ENCODE measurements at places on chromosomes 7 and 10.

- no peak for DNase-seq
These were observed 16.9 kb downstream of the PRKRIP1 start for GRCh38 chr7:102413091-102413490.

DNA sequence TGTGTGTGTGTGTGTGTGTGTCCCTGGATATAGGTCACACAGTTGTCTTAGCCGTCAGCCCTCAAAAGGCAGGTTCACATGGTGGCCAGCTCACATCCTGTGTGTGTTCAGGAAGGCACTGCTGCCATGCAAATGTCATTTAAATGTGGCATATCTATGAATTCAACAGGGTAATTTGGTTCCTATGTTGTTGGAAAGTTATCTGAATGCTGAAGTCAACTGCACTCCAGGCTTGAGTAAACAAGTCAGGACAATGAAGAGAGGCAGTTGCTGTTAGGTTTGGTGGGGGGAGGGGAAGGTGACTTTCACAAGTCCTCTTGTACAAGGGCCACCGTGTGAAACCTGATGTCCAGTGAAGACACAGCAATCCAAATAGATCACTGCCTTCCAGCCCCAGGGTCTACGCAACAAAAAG is 61.1 kb downstream of the PTPRE start:
- no peak for DNase-seq

DNA sequence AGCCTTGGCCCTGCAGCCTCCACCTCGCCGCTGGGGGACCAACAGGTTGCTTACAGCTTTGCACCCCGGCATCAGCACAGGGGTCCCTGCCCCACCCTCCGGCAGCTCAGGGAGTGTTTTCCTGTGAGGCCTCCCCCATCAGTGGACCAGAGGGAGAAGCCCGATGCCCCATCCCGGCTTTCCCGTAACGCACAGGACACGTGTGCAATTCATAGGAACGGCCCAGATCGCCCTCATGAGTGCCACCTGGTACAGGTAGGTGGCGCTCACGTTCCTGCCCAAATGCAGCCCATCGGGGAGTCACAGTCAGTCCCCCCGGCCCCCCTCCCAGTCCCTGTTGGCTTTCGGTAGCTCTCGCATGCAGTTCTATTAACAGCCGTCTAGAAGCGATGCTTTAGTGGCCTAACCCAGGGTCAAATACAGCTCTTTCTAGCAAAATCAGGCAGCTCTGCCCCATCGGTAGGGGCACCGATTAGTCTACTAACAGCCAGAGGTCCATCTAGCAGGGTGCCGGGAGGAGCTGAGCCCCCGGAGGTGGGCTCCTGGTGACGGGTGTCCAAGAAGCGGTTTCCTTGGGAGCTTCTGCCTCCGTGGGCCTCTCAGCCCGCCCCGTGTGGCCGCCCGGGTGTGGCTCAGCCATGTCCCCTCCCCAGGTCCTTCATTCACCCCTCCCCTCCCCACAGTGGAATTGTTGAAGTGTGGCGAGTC is 48.4 kb upstream of the GTF2IRD1 start:
- peak; percentile 25 for DNase-seq

GRCh38 chr7:94258418-94259300 is 136.0 kb upstream of the COL1A2 start:
- DNase-seq: peak; percentile 85

DNA sequence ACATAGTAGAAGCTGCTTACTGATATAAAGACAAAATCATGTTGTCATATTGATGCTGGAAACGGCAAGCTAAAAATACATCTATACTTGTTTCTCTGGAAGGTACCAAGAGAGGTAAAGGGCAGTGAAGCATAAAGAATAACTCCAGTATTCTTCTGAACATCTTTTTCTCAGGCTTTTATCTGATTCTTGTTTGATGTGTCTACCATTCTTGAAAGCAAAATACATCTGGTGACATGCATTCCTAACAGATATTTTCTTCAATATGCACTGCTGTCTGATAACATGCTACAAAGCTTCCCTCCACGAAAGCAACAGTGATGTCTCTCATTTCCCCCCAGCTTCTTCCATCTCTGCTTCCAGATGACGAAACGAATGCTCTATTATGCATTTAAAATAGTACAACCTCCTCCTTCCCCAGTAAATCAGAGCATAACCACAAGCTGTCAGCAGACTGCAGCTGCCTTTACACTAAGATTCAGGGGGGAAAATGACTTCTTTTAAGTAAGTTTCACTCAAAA is 100.8 kb downstream of the ARHGAP21 start:
- no peak for DNase-seq

GRCh38 chr10:26453850-26454249 is 15.7 kb downstream of the APBB1IP start:
- no peak for DNase-seq

- peak; percentile 2 for DNase-seq
These were observed 120.0 kb upstream of the SAMD8 start for GRCh38 chr10:74991435-74991834.

DNA sequence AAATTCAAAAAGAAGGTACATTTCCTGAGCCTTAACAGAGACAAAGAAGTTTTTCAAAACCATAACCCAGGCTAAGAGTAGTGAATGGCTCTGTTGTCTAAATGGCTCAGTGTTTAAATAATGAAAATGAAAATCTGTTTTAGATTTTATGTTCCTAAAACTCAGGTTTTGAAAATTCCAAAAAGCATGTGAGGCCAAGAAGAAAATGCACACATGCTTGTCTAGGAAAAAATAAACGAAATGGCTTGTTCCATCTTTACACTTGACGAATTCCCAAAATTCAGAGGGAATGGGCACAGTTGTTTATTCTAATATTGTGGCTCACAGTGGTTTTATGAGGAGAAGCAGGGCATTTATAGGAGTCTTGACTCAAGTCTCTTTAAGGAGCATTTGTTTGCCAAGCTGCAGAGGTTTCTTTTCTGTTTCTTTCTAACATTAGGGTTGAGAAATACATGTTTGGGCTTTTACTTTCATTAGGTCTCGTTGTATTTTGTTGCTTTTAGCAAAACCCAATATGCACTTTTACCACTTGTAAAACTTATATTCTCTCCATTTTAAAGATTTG is 527.6 kb upstream of the ANKRD30A start:
- DNase-seq: no peak

DNA sequence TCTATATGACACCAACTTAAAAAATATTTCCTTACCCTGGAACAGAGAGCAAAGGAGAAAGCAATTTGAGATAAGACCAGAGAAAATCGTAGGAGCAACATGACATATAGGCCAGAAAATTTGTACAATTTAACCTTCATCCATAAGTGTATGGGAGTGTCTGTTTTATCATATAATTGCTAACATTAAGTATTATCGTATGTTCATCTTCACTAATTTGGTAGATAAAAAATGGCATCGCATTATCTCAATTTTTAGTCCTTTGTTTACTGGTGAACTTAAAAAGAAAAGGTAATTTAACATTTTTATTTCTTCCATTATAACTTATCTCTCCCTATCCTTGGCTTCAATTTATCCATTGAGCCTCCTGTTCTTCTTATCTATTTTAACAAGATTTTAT is 873.4 kb downstream of the KCNMA1 start:
- DNase-seq: no peak

DNA sequence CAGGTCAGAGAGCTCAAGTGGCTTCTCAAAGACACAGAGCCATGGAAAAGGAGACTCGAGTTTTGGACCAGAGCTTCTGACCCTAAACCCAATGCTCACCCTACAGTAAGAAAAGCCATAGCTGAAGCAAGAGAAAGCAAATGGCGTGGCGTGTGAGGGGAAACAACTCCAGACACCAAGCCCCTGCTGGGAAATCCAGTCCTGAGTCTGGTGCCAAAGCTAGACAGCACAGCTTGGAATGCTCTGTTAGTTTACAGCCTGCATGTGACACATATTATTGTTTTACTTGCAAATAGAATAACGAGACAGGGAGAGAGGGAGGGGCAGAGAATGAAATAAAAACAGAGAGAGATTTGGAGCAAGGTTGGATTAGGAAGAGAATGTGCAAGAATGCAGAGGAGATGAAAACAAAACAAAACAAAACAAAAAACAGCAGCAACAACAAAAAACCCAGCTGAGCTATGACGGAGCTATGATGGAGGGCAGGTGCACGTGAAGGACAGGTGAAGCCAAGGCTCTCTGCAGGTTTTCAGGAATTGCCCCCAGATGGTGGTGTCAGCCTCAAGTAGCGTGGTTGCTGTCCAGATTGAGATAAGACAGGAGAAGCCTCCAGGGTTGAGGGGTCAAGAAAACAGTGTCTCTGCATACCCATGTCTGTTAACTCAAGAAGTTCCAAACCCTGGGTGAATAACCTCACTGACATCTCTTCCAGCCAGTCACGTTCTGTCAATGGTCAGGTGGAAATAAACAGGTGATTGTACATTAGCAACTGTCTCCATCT is 69.7 kb upstream of the LRRC18 start:
- no peak for DNase-seq

DNA sequence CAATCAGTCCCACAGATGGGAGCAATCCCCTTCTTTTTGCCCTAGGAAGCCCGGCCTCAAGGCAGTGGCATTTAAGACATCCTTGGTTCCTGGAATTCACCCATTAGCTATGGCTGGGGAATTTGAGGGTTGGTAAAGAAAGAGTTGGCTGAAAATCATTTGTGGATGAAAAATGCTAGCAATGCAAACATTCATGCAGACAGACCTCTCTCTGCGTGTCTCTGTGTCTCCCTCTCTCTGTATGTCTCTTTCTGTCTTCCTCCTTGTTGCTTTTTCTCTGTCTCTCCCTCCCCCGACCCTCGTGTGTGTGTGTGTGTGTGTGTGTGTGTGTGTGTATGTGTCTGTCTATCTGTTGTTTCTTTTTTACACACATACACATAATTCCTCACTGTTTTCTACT is 19.4 kb downstream of the LDB3 start:
- DNase-seq: no peak

- DNase-seq: no peak
These were observed 17.8 kb upstream of the PDLIM1 start for GRCh38 chr10:95308389-95309302.

GRCh38 chr7:112757337-112757736 is 32.9 kb downstream of the TMEM168 start:
- no peak for DNase-seq

GRCh38 chr10:77492368-77492994 is 145.1 kb downstream of the KCNMA1 start:
- no peak for DNase-seq

- DNase-seq: no peak
These were observed 42.1 kb downstream of the CHN2 start for GRCh38 chr7:29236649-29237048.

GRCh38 chr7:30863706-30864035 is 48.0 kb upstream of the AQP1 start:
- DNase-seq: no peak

DNA sequence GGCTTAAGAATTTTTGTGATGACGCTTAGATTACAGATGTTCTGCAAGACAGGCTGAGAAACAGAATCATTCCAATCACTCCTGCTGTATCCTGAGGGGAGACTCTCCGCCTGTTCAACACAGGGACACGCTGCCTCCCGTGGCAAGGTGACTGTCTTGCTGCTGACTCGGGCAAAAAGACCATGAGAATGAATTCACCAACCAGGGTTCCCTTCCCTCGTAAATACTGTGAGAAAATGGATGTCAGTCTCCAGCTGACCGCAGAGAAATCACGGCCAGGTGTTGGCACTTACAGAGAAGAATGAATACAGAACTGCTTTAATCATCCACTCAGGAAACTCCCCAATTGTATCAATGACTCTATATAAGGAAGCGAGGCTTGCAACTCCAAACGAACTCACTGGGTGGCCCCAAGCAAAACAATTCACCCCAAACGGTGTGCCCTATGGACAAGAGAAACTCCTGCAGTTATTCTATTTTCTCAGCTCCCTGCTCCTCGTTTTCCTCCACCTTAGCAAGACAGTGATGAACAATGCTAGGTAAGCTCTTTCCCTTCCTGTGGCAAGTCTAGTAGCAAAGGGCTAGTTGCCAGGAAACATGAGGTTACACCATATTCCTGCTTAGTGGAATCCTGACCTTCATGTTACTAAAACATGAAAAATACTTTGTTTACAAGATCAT is 22.8 kb downstream of the GNA12 start:
- DNase-seq: peak; percentile 6

DNA sequence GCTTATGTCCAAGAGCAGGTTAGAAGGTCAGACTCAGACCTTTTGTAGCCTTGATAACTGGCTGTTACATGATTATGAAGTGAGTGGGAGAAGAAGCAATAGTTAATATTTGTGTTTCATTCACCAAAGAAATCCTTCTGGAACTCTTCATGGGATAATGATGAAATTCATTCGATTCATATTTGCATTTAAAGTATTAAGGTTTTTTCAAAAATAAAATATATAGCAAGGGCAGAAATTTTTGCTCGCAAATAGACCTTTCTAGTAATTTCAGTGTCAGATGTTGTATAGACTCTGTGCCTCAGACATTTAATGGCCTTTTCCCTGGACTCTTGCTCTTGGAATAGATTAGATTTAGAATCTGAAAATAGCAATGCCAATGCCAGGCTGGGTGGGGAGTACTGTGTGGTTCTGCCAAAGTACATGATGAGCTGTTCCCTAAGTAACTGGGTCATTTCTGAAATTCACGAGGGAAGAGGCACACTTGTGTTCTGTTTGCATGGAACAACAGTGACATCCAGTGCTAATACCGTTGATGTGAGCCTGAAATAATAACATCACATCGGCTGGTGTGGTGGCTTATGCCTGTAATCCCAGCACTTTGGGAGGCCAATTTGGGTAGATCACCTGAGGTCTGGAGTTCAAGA is 119.2 kb downstream of the MBL2 start:
- DNase-seq: no peak

DNA sequence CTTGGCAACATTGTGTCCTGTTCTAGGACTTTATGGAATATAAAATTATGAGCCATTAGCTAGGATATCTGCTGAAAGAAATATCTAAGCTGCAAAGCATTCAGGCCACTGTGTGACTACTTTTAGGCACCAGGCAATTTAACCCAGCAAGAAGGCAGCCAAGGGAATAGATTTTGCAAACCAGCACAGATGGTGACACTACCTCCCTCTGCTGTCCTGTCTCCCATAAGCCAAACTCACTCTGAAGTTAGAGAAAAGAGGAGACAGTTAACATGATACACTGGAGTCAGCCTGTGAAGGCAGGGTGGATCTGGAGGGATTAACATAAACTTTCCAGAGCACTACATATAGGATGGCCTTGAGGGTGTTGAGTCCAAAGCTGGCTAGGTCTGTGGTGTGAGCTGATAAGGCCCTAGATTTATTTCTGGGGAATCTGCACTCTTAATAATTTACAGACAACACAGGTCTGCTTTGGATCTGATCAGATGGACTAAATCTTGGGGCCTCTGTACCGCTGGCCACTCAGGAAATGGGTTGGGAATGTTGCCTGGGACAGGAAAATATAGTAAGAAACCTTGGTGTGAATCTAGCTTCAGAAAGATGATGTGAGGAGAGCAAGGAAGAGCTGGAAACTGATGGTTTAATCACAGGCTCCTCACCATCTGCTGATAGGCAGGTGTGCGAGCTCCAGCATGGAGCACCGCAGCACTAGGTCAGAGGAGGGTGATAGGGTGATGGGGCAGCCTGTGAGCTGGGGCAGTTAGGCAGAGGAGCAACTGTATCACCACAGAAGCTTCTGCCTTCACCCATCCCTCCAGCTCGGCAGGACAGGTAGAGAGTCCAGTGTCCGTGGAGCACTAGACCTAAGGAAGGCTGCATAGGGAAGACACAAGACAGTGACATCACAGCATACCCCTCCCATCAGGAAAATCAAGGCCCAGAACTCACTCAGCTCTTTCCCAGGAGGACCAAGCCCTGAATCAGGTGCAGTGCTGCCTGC is 229.9 kb upstream of the PRSS1 start:
- no peak for DNase-seq

- DNase-seq: no peak
These were observed 5.4 kb upstream of the PTF1A start for GRCh38 chr10:23186697-23187096.
